A172 (cell line): ENCODE measurements at places on chromosomes 16 and 17. TPM values are rescaled to one million over a fixed set of nuclear protein-coding genes. Genes with fewer than 3 reads are reported as not detected.

The CDH3 gene
- total RNA-seq: 0.07 and 0.34 TPM in 2 replicates

The KRTAP2-2 gene
- total RNA-seq: not detected in 2 replicates

The SLC16A11 gene
- total RNA-seq: not detected in 2 replicates

The TERB1 gene
- 0.07 TPM in 1 of 2 replicates, not detected in the other for total RNA-seq

The ZFPM1 gene
- 0.95 and 1.4 TPM in 2 replicates for total RNA-seq

The CKLF gene
- 180 and 186 TPM in 2 replicates for total RNA-seq

The TMEM132E gene
- not detected in 2 replicates for total RNA-seq

The PLA2G10 gene
- not detected in 2 replicates for total RNA-seq

The KRTAP2-3 gene
- 0.69 and 1.00 TPM in 2 replicates for total RNA-seq

The CARD14 gene
- 0.52 and 6.4 TPM in 2 replicates for total RNA-seq

The GP1BA gene
- total RNA-seq: 0.17 TPM in 1 of 2 replicates, not detected in the other

The MRPS7 gene
- 100 and 101 TPM in 2 replicates for total RNA-seq

The TSPOAP1 gene
- not detected in 2 replicates for total RNA-seq

The TBC1D3B gene
- total RNA-seq: 1.9 and 3.7 TPM in 2 replicates

The NLRC3 gene
- 0.03 TPM in 1 of 2 replicates, not detected in the other for total RNA-seq

The GFER gene
- total RNA-seq: 24.1 and 36.1 TPM in 2 replicates

The KCNJ12 gene
- total RNA-seq: 0.03 and 0.05 TPM in 2 replicates

The NUPR1 gene
- 12.8 and 72.5 TPM in 2 replicates for total RNA-seq

The MTMR4 gene
- 46.3 and 49.7 TPM in 2 replicates for total RNA-seq

The KRT13 gene
- total RNA-seq: 2.7 and 2.8 TPM in 2 replicates

The TRIM25 gene
- total RNA-seq: 22.0 and 27.2 TPM in 2 replicates

The TP53TG3E gene
- total RNA-seq: not detected in 2 replicates

The MAP2K6 gene
- 0.31 and 1.1 TPM in 2 replicates for total RNA-seq

The KRTAP1-4 gene
- not detected in 2 replicates for total RNA-seq

The ITGAL gene
- total RNA-seq: 0.17 and 0.26 TPM in 2 replicates

The PRDM7 gene
- total RNA-seq: not detected in 2 replicates

The HBM gene
- not detected in 2 replicates for total RNA-seq

The C17orf50 gene
- not detected in 2 replicates for total RNA-seq

The TMEM100 gene
- total RNA-seq: not detected in 2 replicates

The CA4 gene
- total RNA-seq: 0.17 TPM in 1 of 2 replicates, not detected in the other

The CES1 gene
- total RNA-seq: not detected in 2 replicates

The CD300H gene
- not detected in 2 replicates for total RNA-seq

The FBXO47 gene
- total RNA-seq: not detected in 2 replicates

The CSH2 gene
- total RNA-seq: not detected in 2 replicates

The TEKT5 gene
- not detected in 2 replicates for total RNA-seq

The GGT6 gene
- total RNA-seq: not detected in 2 replicates

The KCNG4 gene
- total RNA-seq: 0.02 TPM in 1 of 2 replicates, not detected in the other

The ATP2C2 gene
- total RNA-seq: not detected in 2 replicates

The TMEM106A gene
- total RNA-seq: 4.9 and 5.3 TPM in 2 replicates

The CTF1 gene
- total RNA-seq: 1.9 and 2.3 TPM in 2 replicates

The CTRL gene
- 0.33 and 0.96 TPM in 2 replicates for total RNA-seq

The VASN gene
- total RNA-seq: 87.4 and 100 TPM in 2 replicates

The RAMP2 gene
- not detected in 2 replicates for total RNA-seq

The ALDH3A1 gene
- 0.16 TPM in 1 of 2 replicates, not detected in the other for total RNA-seq

The RAB11FIP4 gene
- total RNA-seq: 2.2 and 2.6 TPM in 2 replicates

The SLC2A4 gene
- total RNA-seq: not detected in 2 replicates

The SEPHS2 gene
- total RNA-seq: 4.9 and 7.2 TPM in 2 replicates

The ANKRD40CL gene
- not detected in 2 replicates for total RNA-seq

The FOXF1 gene
- total RNA-seq: 2.1 TPM in 2 replicates

The RAC3 gene
- total RNA-seq: 7.0 TPM in 1 of 2 replicates, not detected in the other

The FBXL16 gene
- total RNA-seq: 9.9 and 10.0 TPM in 2 replicates

The ZFHX3 gene
- 2.4 and 2.5 TPM in 2 replicates for total RNA-seq

The CLEC19A gene
- total RNA-seq: 0.38 and 0.83 TPM in 2 replicates

The LRRC36 gene
- total RNA-seq: not detected in 2 replicates

The KRT32 gene
- 0.12 TPM in 1 of 2 replicates, not detected in the other for total RNA-seq

The SGSM2 gene
- 15.7 and 23.3 TPM in 2 replicates for total RNA-seq

The GNAO1 gene
- not detected in 2 replicates for total RNA-seq

The CA5A gene
- total RNA-seq: not detected in 2 replicates

The BTBD17 gene
- total RNA-seq: not detected in 2 replicates
